CD4-positive, alpha-beta T cell treated with Interleukin-12 subunit alpha and Interleukin-12 subunit beta, for 1 hour (primary cell): ENCODE measurements at places on chromosomes 16 and 17.

GRCh38 chr17:64707050-64707591 is 45.0 kb upstream of the SMURF2 start:
- DNase-seq, result no peak

DNA sequence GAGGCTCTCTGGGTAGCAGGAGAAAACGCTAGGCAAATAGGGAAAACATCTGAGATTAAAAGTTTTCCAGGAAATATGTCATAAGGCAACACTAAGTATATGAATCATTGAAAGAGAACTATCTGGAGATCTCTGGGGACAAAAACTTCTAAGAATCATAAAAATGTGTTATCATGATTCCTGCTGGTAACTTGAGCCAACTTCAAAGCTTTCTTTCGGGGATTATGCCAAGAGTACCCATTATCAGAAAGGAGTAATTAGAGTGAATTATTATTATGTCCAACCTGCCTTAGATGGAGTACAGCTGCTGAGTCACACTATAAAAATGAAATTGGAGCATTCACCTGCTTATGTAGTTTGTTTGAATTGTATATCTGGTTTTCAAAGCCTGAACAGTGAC is 488.5 kb upstream of the SOX9 start:
- DNase-seq, result no peak

GRCh38 chr17:61150686-61151299 is 248.8 kb upstream of the TBX2 start:
- no peak for DNase-seq

DNA sequence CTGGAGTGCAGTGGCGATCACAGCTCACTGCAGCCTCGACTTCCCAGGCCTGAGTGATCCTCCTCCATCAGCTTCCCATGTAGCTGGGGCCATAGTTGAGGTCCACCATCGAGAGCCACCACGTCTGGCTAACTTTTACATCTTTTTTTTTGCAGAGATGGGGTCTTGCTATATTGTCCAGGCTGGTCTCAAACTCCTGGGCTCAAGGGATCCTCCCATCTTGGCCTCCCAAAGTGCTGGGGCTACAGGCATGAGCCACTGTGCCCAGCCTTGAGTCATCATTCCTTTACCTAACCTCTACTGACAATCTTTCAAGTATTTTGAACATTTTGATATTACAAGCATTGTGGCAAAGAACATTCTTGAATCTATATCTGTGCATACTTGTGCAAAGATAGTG is 9.4 kb upstream of the CCDC92B start:
- no peak for DNase-seq

DNA sequence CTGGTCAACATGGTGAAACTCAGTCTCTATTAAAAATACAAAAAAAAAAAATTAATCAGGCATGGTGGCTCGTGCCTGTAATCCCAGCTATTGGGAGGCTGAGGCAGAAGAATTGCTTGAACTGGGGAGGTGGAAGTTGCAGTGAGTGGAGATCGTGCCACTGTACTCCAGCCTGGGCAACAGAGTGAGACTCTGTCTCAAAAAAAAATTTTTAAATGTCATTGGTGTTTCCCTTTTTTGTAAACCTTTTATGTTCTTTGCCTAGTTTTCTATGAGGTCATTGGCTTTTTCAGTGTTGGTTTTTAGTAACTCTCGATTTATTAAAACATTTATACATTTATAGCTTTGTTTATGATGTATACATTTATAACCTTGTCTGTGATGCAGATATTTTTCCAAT is 18.2 kb downstream of the NLRC5 start:
- DNase-seq, result no peak

- no peak for DNase-seq
Measured at GRCh38 chr17:63542218-63542545, 8.1 kb upstream of the DCAF7 start.

- DNase-seq, result no peak
Measured at GRCh38 chr16:87625241-87625797, 23.0 kb downstream of the JPH3 start.

DNA sequence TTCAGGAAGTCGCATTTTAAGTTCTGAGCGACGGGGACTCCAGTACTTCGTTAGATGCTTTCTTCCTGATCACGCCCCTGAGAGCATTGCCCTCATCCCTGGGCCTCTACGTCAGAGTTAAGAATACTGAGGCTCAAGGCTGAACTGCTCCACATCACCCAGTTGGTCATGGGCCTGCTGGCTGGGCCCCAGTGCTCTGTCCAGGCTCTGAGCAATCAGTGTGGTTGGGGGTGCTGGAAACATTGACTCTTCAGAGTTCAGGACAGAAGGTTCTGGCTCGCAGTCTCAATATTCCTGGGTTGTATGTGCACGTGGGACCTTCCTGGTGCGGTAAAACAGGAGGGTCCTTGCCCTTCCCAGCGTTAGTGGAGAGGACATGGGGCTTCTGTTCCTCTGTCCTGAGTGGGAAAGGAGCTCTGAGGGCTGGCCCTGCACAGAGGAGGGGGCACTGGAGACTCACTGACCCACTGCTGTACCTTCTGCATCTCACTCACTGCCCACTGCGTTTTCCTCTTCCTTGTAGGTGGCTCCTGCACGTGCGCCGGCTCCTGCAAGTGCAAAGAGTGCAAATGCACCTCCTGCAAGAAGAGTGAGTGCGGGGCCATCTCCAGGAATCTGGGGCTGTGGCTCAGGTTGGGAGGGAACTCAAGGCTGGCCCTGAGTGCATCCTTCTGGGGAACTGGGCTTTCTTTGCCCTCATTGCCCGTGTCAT is 518 bp downstream of the MT1E start:
- no peak for DNase-seq

DNA sequence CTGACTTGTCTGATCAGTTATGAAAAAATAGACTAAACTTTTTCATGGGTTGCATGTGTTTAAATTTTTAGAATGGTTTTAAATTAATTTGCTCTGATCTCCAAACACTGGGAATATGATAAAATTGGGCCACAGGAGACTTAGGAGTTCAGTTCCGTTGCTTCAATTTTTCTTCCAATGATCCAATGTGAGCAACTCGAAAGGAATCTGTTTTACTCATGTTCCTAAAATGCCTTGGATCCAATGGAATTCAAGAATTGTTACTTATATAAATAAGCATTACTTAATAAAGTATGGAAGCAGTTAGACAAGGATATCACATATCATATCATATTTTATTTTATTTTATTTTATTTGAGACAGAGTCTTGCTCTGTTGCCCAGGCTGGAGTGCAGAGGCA is 56.0 kb upstream of the NACA2 start:
- no peak for DNase-seq

DNA sequence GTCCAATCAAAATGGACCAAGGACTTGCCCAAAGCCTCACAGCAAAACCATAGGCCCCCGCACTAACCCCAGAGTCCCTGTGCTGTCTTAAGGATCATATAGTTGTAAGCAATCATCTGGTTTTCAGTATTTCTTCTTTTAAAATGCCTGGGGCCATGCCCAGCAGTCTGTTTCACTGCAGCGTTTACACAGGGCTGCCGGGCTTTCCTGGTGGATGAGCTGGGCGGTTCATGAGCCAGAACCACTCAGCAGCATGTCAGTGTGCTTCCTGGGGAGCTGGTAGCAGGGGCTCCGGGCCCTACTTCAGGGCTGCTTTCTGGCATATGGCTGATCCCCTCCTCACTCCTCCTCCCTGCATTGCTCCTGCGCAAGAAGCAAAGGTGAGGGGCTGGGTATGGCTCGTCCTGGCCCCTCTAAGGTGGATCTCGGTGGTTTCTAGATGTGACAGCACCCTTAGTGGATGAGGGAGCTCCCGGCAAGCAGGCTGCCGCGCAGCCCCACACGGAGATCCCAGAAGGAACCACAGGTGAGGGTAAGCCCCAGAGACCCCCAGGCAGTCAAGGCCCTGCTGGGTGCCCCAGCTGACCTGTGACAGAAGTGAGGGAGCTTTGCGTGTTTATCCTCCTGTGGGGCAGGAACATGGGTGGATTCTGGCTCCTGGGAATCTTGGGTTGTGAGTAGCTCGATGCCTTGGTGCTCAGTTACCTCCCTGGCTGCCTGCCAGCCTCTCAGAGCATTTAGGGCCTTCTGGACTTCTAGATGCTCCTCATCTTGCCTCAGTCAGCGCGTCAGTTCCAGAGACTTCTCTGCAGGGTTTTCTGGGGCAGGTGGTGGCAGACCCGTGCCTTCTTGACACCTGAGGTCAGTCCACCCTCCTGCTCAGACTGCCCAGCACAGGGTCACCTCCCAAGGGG is 24.8 kb upstream of the STH start:
- DNase-seq, result no peak

DNA sequence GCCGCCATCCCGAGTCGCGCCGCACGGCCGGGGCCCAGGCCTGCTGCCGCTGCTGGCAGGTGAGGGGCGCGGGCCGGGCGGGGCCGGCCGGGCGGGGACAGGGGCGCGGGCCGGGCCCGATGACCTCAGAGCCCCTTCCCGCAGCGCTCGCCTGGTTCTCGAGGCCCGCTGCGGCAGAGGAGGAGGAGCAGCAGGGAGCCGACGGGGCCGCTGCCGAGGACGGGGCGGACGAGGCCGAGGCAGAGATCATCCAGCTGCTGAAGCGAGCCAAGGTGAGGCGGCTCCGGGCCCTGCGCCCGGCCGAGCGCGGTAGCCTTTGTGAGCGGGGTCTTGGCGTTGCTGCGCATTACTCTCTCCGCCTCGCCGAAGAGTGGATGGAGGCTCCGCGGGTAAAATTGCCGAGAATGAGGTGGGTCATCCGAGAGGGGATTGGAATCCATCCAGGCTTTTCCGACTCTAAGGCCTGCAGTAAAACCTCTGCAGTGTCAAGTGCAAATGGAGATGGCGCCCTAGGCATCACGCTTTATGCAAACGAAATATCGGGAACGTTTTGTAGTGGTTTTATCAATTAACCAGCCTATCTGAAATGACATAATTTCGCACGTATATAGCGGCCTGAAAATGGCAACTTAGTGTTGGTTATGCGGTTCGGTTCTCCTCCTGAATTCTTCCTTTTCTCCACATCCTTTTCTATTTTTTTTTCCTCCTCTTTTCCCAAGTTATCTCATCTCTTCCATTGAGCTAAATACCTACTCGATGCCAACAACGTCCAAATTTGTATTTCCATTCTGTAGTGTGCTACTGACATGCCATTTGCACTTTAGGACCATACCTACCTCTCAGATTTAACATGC is 577 bp downstream of the TTC19 start:
- no peak for DNase-seq

- DNase-seq, result no peak
Measured at GRCh38 chr17:57861790-57862693, 12.2 kb upstream of the MRPS23 start.

- DNase-seq, result peak; percentile 63
Measured at GRCh38 chr17:30323262-30323894, 10.5 kb downstream of the TMIGD1 start.

DNA sequence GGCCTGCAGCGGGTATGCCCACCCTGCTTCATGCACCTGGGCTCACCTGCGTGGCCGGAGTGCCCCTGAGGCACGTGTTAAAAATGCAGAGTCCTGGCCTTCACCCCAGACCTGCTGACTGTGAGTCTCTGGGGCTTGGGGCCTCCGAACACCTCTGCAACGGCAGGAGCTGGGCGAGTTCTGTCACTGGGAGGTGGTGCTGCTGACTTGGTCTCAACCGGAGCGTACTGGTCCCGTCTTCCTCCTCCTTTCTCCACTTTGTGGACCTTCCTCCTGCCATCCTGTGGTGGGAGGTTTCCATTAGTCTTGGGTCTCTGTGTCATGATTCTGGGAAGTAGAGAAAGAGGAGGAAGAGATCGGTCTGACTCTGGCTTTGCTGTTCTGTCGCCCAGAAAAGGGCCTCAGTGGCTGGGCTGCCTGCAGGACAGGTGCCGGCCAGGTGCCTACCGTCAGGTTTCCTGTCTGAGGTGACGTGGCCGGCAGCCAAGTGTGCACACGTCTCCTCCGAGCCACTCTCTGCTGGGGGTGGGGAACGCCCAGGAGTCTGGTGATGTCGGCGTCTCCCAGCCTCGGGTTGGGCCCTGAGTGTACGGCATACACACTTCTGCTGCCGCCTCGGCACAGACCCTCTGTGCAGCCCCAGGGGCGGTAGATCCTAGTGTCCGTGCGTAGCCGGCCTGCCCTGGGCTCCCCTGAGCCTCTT is 6.9 kb downstream of the TSC2 start:
- no peak for DNase-seq

DNA sequence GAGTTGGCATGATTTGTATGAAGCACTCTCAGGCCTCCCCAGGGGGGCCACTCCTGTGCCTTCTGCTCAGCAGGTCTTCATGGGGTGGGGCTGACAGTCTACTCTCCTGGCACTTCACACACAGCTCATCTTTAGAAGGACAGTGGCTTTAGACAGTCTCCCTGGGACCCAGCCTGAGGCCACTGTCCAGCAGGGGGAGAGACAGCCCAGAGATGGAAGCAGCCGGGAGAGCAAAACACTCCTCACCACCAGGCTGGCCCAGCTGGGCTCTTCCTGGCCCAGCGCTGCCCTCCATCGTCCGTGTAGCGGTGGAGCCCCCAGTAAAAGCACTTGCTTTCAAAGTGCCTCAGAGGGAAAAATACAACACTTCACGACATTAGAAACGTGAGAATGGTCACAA is 62.0 kb upstream of the CRHR1 start:
- DNase-seq, result no peak

DNA sequence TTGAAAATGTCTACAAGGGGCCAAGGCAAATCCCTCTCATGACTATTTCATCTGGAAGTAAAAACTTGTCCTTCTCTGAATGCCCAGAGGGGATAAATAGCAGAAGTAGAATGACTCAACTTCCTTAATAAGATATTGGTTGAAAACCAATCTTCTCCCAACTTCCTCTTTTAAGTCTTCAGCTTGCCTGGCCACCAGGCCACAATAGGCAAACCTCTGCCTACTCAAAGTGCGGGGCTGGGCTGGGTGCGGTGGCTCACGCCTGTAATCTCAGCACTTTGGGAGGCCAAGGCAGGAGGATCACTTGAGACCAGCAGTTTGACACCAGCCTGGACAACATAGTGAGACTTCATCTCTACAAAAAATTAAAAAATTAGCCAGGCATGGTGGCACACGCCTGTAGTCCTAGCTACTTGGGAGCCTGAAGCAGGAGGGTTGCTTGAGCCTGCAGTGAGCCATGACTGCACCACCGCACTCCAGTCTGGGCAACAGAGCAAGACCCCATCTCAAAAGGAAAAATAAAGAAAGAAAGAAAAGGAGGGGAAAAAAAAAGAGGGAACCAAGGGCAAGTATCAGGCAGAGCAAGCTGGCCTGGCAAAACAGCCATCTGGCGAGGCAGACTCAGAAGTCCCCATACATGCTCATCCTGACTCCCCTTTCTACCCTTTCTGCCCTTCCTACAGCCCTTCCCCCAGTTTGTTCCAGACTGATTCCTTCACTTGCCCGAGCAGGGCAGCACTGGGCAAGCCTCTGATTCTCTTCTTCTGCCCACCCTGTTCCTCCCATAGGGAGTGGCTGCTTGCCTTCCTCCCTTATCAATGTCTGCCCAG is 20.6 kb downstream of the MAP3K14 start:
- DNase-seq, result no peak

GRCh38 chr17:58276423-58276822 is 4.3 kb downstream of the MPO start:
- no peak for DNase-seq

GRCh38 chr16:24776501-24777220 is 47.2 kb downstream of the TNRC6A start:
- DNase-seq, result no peak
